ENCODE measurements at places on chromosomes 16 and 17.

DNA sequence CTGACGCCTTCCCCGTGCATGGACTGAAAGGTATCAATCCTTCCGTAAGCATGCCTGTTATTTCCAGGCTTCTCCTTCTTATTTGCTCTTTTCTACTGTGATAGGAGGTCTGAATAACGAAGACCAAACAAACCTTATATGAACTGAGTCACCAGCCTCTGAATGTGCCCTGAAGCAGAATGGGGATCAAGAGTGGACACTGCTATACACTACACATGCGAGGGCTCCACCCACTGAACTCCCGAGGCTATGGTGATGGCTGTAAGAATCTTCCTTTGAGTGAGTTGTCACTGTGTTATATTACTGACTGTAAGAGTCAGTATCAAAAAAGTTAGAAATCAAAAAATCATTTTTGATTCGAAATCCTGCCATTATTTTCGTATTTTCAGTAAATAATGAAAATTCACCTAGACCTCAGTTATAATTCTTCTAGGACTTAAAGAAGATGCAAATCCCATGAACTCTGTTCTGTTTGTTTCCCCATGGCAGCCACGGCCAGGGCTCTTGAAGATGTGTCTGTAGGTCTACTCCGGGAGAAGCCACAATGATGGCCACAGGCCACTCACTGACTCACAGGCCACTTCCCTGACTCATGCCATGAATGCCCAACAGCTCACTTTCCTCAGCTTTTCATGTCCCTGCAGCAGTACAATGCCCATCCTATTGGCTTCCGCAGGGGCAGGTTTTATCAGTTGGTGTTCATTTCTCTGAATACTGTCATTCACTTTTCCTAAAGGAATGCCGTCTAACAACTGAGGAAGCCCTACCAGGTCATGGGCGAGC is 54.7 kb downstream of the ZZEF1 start:
- H3K4me1 ChIP-seq = no peaks in the 10 kb centered on the region
- H3K4me3 ChIP-seq = no peak overlapping the region
- no peaks in the 10 kb centered on the region for H3K27me3 ChIP-seq
- no peak for DNase-seq
- no peak overlapping the region for H3K27ac ChIP-seq
- H3K36me3 ChIP-seq = peaks cover 49% of the 10 kb centered on the region

- no peaks in the 10 kb centered on the region for H3K36me3 ChIP-seq
- no peaks in the 10 kb centered on the region for H3K4me1 ChIP-seq
- H3K4me3 ChIP-seq = no peak overlapping the region
- no peak for DNase-seq
- no peak overlapping the region for H3K27ac ChIP-seq
- no peaks in the 10 kb centered on the region for H3K27me3 ChIP-seq
Observed at GRCh38 chr16:7839568-7839967, 506.9 kb downstream of the RBFOX1 start.

DNA sequence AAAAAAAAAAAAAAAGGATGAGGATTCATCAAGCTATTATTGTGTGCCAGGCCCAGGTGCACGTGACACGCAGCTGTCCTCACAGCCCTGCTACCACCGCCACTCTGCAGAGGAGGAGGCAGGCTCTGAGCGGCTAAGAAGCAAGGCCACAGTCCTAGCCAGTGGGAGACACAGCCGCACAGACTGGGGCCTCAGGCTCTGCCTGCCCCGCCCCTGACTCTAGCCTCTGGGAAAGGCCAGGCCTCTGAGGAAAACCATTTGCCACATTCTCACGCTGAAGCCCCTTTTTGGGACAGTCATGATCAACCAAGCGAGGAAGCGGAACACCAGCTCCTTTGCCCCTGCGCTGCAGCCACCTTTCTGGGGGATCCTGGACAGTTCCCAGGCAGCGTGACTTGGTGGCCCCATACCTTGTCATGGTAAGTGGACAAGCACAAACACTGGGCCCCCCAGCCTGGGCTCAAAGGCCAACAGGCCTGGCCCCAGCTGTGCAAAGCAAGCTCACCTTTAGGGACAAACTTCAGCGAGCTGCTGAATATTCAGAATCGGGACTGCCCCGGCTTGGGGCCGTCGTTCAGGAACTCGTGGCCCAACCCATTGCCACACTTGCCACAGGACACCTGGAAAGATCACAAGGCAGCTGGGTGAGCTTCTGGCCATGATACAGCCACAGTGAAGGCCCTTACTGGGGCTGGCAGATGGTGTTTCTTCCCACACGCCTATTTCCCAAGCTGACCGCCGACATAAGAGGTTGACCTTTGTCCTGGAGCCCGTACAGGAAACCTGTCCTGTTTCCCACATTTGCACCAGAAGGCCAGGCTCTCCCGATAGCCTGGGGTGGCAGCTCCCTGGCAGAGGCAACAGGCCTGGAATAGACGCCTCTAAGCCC is 2.5 kb downstream of the MSRB1 start:
- H3K27me3 ChIP-seq = no peaks in the 10 kb centered on the region
- no peak overlapping the region for H3K4me3 ChIP-seq
- DNase-seq = no peak
- H3K36me3 ChIP-seq = peaks cover 9% of the 10 kb centered on the region

DNA sequence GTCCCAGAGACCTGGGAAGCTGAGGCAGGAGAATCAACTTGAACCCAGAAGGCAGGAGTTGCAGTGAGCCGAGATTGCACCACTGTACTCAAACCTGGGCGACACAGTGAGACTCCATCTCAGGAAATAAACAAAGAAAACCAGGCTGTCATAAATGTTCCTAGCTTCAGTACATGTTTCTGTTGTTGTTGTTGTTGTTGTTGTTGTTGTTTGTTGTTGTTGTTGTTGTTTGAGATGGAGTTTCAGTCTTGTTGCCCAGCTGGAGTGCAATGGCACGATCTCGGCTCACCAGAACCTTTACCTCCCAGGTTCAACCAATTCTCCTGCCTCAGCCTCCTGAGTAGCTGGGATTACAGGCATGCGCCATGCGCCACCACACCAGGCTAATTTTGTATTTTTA is 452.5 kb downstream of the HS3ST3B1 start:
- no peak overlapping the region for H3K27ac ChIP-seq
- no peaks in the 10 kb centered on the region for H3K36me3 ChIP-seq
- H3K27me3 ChIP-seq = no peaks in the 10 kb centered on the region
- H3K4me3 ChIP-seq = no peak overlapping the region
- no peak for DNase-seq
- H3K4me1 ChIP-seq = no peaks in the 10 kb centered on the region

DNA sequence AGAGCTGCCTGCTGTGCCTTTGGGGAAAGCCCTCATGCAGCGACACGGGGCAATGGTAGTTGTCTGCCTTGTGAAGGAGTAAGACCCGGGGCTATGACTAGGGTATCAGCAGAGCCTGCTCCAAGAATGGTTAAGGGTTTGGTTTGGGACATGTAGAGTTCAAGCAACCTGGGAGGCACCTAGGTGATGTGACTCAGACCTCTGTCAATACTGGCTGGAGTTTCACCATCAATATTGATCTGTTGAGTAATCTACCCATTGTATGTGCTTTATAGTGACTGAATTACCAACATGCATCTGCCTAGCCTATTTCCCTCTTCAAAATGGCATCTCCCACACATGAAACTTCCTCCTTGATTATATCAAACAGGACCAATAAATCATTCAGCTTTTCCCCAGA is 398.4 kb upstream of the HSBP1 start:
- H3K4me1 ChIP-seq = no peaks in the 10 kb centered on the region
- no peaks in the 10 kb centered on the region for H3K27me3 ChIP-seq
- H3K4me3 ChIP-seq = no peak overlapping the region
- H3K36me3 ChIP-seq = no peaks in the 10 kb centered on the region
- H3K27ac ChIP-seq = no peak overlapping the region

GRCh38 chr16:85491058-85491771 is 121.9 kb upstream of the GSE1 start:
- H3K4me1 ChIP-seq = no peaks in the 10 kb centered on the region
- no peak overlapping the region for H3K4me3 ChIP-seq
- H3K27me3 ChIP-seq = no peaks in the 10 kb centered on the region
- DNase-seq = peak; percentile 18
- H3K36me3 ChIP-seq = no peaks in the 10 kb centered on the region

- H3K27ac ChIP-seq = no peak overlapping the region
- H3K4me1 ChIP-seq = no peaks in the 10 kb centered on the region
- H3K4me3 ChIP-seq = no peak overlapping the region
- no peaks in the 10 kb centered on the region for H3K36me3 ChIP-seq
Observed at GRCh38 chr16:51719376-51719775, 568.3 kb upstream of the SALL1 start.

DNA sequence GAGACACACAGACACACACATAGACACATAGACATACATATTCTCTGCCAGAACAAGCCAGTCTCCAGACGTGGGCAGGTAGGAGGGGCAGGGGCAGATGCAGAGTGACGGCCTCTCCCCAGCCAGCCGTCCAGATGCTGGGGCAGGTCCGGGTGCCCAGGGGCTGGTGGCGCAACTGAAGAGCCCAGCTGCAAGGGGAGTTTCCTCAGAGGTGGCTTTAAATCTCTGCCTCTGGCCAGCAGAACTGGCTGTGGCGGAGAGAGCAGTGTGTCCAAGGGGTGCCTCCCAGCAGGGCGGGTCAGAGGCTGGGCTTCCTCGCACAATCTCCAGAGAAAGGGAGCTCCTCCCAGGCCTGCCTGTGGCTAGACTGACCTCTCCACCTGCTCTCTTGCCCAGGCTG is 9.4 kb upstream of the GCGR start:
- DNase-seq = no peak
- peaks cover 3% of the 10 kb centered on the region for H3K27me3 ChIP-seq
- H3K27ac ChIP-seq = no peak overlapping the region
- H3K4me1 ChIP-seq = no peaks in the 10 kb centered on the region
- no peaks in the 10 kb centered on the region for H3K36me3 ChIP-seq
- no peak overlapping the region for H3K4me3 ChIP-seq

DNA sequence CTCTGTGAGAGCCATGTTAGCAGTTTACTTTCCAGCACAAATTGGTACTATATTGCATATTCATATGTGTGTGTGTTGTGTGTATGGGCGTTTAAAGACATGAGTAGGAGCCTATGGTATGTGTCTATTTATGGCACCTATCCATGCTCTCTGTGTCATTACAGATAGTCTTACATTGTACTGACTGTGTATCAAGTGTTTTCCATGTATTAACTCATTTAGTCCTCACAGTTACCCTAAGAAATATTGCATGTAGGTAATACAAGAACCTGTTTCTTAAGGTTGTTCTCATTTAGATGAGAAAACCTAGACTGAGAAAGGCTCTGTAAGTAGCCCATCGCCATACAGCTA is 1.6 kb downstream of the ALG1 start:
- H3K4me1 ChIP-seq = peaks cover 19% of the 10 kb centered on the region
- H3K27me3 ChIP-seq = no peaks in the 10 kb centered on the region
- no peak overlapping the region for H3K27ac ChIP-seq
- H3K36me3 ChIP-seq = peaks cover 16% of the 10 kb centered on the region
- no peak overlapping the region for H3K4me3 ChIP-seq
- no peak for DNase-seq

- H3K36me3 ChIP-seq = no peaks in the 10 kb centered on the region
- no peaks in the 10 kb centered on the region for H3K27me3 ChIP-seq
- H3K4me3 ChIP-seq = peak overlapping the region; percentile 20
- no peak overlapping the region for H3K27ac ChIP-seq
Observed at GRCh38 chr16:339680-340079, 12.8 kb downstream of the AXIN1 start.

DNA sequence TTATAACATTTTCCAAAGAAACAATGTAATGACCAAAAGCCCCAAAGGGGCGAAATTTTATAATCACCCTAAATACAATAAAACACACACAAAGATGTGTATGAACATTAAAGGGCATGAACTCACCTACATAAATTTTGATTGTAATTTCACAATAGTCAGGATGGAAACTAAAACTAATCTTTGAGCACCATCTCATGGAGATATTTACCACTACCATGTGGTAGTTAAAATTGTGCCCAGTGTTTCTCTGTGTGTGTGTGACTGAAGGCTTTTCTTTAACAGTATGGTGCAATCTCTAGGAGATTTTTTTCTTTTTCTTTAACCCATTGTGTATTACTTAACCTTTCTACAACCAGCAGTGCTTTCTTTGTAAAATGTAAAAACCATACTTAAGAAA is 19.7 kb upstream of the MEIOC start:
- no peaks in the 10 kb centered on the region for H3K4me1 ChIP-seq
- no peak overlapping the region for H3K4me3 ChIP-seq
- DNase-seq = no peak
- H3K27me3 ChIP-seq = no peaks in the 10 kb centered on the region

GRCh38 chr17:45227101-45227925 is 5.6 kb downstream of the FMNL1 start:
- H3K4me3 ChIP-seq = peak overlapping the region; percentile 95
- DNase-seq = no peak
- peaks cover 3% of the 10 kb centered on the region for H3K36me3 ChIP-seq
- H3K4me1 ChIP-seq = peaks cover 74% of the 10 kb centered on the region
- peak overlapping the region; percentile 98 for H3K27ac ChIP-seq
- no peaks in the 10 kb centered on the region for H3K27me3 ChIP-seq

DNA sequence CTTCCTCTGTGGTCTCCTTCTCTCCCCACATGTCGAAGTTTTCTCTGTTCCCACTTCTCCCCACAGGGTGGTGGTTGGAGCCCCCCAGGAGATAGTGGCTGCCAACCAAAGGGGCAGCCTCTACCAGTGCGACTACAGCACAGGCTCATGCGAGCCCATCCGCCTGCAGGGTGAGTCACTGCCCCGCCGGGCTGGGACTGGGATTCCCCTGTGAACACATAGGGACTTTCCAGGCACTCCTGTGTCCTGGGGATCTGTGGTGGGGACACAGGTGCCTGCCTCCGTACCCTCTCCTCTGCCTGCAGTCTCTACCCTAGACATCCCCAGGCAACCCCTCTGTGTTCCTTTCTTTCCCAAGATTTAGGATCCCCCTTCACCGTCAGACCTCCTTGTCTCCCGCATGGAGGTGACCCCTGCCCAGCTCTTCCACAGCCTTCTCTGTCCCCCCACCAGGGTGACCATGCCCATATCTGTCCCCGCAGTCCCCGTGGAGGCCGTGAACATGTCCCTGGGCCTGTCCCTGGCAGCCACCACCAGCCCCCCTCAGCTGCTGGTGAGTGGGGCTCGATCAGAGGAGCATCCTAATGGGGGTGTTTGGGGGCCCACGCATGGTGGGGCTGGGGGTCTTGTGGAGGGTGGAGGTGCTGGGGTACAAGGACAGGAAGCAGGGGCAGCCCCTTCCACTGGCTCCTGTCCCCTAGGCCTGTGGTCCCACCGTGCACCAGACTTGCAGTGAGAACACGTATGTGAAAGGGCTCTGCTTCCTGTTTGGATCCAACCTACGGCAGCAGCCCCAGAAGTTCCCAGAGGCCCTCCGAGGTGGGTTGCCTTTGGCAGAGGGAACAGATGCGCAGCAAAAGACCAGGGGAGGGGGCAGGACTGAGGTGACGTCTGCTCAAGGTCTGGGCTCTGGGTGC is 5.8 kb downstream of the ITGAM start:
- H3K27me3 ChIP-seq = no peaks in the 10 kb centered on the region
- H3K4me1 ChIP-seq = peaks cover 17% of the 10 kb centered on the region
- H3K27ac ChIP-seq = no peak overlapping the region
- DNase-seq = no peak
- H3K4me3 ChIP-seq = no peak overlapping the region
- no peaks in the 10 kb centered on the region for H3K36me3 ChIP-seq

GRCh38 chr16:12998361-12999085 is 97.1 kb downstream of the SHISA9 start:
- H3K27me3 ChIP-seq = no peaks in the 10 kb centered on the region
- H3K4me3 ChIP-seq = no peak overlapping the region
- no peaks in the 10 kb centered on the region for H3K36me3 ChIP-seq
- H3K27ac ChIP-seq = no peak overlapping the region

Measured in CD8-positive, alpha-beta memory T cell (primary cell).